ENCODE measurements at places on chromosomes 7 and 10.

GRCh38 chr7:150962553-150963399, 15.3 kb downstream of the KCNH2 start:
- DNase-seq, result peak; percentile 83

GRCh38 chr7:127119517-127119916, 133.2 kb downstream of the GRM8 start:
- no peak for DNase-seq

DNA sequence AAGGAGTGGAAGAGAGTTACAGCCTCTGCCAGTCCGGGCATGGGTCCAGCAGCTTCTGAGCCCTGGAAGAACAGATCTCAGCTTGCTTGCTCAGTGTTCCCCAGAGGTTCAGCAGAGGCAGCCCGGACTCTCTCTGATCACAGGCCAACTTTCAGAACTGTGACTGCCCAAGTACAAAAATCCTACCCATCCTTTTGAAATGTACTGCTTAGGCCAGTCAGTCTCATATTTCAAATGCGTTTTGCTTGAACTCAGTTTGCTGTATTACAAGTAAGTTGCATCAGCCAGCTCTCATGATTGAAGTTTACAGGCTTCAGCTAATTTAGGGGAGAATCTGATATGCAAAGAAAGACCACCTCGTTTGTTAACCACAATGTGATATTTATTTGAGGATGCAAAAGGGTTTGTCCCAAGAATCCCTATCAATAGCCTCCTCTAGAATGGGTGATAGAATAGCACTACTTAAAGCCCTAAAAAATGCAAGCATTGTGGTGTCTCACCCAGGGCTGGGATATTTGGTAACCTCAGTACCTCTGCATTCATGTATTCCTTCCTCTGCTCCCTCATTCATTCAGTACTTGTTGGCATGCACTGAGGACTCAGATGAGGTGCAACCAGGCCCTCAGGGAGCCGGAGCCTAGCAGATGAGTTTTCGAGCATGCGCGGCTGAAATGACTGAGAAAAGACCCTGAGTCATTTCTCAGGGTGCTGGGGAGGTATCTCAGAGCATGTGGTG, 7.0 kb downstream of the AIMP2 start:
- DNase-seq, result no peak

- no peak for DNase-seq
These were observed 25.7 kb upstream of the GTF2IRD1 start for GRCh38 chr7:74428023-74428422.

DNA sequence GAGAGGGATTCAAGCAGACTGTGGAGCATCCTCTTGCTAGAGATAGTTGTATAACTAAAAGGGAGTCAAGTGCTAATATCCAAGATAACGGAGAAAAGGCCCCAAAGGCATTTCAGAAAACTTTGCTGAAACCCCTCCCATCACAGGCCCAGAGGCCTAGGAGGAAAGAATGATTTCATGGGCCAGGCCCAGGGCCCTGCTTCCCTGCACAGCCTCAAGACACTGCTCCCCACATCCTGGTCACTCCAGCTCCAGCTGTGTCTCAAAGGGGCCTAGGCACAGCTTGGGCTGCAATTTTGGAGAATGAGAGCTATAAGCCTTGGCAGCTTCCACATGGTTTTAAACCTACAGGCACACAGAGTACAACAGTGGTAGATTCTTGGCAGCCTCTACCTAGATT, 85.6 kb downstream of the OR13A1 start:
- no peak for DNase-seq

DNA sequence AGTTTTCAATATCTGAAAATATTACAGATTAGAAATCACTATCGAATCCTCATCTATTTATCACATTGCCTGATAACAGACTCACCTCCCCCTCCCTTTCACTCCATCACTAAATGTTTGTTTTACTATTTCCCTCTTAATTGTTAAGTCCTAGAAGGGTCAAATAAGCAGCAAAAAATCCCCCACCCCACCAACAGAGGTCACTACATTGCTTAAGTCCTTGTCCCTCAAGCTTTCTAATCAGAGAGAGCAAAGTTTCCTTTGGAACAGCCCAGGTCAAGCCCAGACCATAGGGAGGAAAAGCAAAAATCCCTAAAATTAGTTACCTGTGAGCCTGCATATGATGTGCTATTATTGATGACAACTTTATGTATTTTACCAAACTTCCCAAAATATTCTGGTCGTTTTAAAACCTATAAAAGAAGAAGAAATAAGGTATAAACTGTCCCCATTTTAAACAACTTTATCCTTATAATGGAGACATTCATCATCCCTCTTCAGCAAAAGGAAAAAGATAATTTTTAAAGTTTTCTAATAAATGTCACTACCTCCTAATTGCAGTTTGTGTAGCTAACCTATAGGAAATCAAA, 95.0 kb downstream of the CNOT4 start:
- DNase-seq, result no peak

DNA sequence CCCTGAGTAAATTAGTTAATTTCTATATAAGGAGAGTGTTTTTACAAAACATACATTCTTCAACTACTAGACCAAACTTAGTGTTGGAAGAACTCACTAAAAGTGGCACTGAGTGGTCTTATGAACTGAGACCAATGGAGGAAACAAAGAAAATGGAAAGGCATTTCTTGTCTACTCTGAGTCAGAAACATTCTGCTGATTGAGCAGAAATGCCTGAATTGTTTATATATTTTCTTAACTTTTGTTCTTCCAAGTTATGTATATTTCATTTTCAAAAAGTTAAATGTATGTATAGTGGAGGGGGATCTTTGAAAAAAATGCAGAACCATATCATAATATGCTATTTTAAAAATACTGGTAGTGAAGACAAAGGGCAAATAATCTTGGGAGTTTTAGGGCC, 320.7 kb downstream of the HGF start:
- no peak for DNase-seq

DNA sequence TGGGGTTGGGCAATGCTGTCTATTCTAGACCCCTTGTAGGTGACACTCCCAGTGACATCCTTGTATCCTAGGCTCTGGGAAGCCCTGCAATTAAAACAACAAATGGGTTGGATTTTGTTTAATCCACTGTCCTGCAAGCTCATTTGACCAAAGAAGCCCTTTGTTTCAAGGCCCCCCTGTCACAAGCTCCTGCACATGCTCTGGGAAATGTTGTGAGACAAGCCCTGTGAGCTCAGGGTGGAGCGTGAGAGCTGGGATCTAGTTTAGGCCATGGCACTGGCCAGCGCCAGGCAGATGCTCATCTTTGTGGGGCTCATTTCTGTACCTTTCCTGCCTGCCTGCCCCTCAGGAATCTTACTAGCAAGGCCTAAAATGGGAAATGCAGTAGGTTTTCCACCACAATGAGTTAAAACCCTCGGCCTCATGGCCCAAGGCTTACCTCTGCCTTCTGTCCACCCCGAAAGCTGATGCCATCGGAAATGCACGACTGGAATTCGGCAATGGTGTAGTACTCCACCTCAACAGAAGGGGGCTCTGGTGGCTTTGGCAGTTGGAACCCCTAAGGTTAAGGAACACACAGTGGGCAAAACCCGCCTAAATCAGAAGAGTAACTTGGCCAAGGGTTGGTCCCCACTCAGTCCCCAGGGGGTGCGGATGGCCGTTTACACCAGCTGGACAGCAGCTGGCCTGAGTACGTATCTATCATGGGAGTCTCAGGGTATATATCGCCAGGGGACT, 112.0 kb downstream of the NEURL1 start:
- peak; percentile 69 for DNase-seq

- DNase-seq, result no peak
These were observed 166.3 kb downstream of the ARHGAP12 start for GRCh38 chr10:31762316-31762715.

GRCh38 chr7:37211097-37211880, 237.4 kb downstream of the ELMO1 start:
- DNase-seq, result no peak

GRCh38 chr7:73519867-73520672, 2.0 kb downstream of the BAZ1B start:
- no peak for DNase-seq

DNA sequence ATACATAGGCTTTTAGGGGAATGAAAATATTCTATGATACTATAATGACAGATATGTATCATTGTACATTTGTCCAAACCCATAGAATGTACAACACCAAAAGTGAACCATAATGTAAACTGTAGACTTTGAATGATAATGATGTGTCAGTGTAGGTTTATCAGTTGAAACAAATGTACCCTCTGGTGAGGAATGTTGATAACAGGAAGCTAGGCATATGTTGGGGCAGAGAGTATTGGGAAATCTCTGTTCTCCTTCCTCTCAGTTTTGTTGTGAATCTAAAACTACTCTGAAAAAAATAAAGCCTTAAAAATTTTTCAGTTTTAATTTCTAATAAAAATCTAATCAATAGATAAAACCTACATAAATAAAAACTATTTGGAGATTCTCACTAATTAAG, 36.9 kb downstream of the C1GALT1 start:
- no peak for DNase-seq

- DNase-seq, result no peak
These were observed 233.8 kb downstream of the SORCS1 start for GRCh38 chr10:106930751-106931150.

DNA sequence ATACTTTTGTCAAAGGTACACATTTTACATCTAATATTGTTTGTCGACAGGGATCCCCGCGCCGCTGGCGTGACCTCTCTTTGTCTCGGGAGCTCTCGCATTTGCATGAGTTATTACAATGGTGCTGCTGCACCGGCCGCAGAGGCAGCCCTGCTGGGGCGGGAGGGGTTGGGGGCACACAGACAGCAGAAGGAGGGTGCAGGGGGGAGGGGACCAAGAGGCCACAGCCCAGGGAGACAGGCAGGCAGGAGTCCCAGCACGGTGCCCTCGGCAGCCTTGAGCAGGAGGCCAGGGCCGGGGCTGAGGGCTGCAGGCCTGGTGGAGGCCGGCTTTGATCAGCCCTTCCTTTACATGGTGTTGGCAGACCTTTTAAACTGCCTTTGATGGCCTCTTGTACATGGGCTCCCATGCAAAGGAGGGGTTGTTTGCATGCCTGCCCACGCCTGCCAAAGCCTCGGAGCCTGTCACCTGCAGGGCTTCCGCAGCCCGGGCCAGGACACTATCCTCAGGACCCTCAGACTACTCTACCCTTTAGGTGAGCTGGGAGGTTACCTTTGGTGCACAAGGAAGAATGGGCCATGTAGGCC, 95.5 kb downstream of the EBF3 start:
- no peak for DNase-seq

- peak; percentile 92 for DNase-seq
These were observed 120.1 kb upstream of the ACBD5 start for GRCh38 chr10:27360581-27361172.
